Stimulated activated CD8-positive, alpha-beta memory T cell treated with anti-CD3 and anti-CD28 coated beads, Interleukin-15, amount 100 ng/mL, for 4 hours (primary cell): ENCODE measurements at places on chromosomes 1 and 21.

- no peak for DNase-seq
Observed at GRCh38 chr1:165674599-165674998, 23.8 kb downstream of the ALDH9A1 start.

DNA sequence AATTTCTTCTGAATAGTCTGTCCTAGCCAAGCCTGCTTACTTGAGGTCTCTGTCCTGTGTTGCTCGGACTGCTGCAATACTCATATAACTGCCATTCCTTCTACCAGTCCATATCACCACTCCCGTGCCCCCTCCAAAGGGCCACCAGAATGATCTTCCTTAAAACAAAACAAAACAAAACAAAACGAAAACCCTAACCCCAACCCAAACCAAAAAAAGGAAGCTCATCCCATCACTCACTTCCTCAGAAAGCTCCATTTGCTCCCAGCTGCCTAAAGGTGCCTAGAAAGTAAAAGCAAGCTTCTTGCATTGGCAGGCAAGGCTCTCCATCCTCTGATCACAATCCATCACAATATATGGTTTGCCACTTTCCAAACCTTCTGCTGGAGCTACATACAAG lies 20.3 kb downstream of the USP24 start:
- no peak for DNase-seq

GRCh38 chr1:161678500-161678899 lies 15.6 kb downstream of the FCGR2B start:
- DNase-seq: no peak

DNA sequence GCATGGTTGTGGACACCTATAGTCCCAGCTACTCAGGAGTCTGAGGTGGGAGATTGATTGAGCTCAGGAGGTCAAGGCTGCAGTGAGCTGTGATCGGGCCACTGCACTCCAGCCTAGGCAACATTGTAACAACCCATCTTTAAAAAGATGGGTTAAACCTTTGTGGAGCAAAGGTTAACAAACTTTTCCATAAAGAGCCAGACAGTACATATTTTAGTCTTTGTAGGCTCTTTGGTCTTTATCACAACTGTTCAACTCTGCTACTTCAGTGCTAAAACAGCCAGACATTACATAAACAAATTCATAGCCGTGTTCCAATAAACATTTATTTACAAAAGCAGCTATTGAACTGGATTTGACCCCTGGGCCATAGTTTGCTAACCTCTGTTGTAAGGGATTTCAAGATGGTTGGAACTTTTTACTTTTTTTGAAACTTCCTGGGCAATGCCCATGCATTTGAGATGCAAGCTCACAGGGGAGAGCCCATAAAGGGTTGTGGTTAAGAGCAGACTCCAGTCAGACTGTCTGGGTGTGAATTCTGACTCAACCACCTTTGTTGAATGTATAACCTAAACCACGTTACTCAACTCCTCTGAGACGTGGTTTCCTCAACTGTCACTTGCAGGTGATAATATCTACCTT lies 10.8 kb downstream of the INAVA start:
- peak; percentile 37 for DNase-seq

DNA sequence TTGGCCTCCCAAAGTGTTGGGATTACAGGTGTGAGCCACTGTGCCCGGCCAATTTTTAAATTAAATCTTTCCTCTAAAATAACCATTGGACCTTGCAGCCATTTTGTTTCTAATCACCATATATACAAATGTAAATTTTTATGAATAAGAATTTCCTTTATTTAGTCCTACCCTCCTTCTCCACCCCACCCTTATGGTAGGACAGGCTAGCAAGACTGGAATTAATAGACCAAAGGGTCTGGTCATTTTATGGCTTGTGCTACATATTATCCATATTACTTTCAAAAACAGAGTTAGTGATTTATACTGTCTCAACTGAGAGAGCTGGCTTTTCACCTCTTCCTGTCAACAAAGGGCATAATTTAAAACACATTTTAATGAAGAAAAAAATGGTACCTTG lies 26.5 kb downstream of the L1TD1 start:
- DNase-seq: no peak

GRCh38 chr1:26994787-26995517 lies 1.5 kb downstream of the TRNP1 start:
- DNase-seq: no peak

DNA sequence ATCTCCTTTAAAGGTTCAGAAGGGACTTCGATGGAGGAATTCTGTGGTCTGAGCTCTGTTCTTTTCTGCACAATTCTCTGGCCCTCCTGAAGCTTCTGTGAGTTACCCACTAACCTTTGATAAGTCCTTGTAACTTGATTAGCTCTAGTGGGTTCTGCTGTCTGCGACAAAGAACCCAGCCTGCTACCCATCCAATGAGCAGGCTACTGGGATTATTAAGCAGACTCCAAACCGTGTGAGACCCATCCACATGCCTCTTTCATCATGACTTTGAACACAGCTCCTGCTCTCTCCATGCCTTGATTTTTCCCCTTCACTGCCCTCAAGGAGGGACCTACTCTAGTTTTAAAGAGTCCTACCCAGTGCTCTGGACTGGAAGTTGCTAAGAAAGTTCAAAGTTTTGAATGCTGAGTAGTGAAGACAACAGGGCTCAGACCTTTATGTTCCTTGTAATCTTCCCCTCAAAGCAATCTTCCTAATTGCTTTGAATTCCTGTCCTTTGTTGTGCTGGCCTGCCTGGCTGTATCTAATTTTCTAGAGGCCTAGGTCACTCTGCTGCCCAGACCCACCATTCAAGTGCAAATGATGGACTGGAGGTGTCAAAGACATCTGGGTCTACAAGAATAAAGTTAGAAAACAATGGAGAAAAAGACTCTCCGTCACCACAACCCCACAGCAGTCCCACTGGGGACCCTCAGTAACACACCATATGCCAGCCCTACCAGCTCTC lies 146.9 kb downstream of the RHOU start:
- no peak for DNase-seq

DNA sequence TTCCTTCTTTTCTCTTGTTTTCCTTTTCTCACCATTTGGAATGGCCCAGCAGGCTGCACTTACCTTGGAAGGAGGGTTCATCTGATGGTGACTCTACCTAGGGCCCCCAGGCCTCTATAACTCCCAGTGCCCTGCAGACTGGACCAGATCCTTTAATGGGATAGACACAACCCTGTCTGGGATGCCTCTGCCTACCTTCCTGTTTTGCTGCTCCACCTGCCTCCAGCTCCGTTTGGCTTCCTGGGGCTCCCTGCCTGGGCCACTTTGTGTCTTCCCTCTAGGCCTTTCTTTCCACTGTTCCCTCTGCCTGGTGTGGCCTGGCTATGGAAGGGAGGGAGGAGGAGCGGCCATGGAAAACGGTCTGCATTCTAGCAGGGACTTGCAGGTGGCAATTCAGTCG lies 7.5 kb downstream of the PCSK9 start:
- DNase-seq: no peak

DNA sequence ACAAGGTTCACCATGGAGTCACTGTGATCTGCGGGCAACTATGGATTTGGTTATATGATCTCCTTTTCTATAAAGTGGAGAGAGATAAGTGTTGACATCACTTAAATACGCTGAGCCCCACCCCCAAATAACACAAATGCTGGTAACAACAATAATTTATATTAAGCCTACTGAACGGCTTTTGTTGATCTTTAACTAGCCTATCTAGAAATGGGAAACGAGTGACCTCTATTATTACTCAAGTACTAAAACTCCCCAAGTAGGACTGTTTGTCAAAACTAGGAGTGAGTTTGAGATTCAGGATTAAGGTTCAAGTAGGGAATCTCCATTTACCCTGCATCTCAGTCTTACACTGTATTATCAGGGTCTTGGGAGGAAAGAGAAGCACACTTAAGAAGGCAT lies 52.2 kb downstream of the MAP3K7CL start:
- no peak for DNase-seq

GRCh38 chr21:45836694-45837670 lies 144.6 kb upstream of the COL6A1 start:
- DNase-seq: no peak

DNA sequence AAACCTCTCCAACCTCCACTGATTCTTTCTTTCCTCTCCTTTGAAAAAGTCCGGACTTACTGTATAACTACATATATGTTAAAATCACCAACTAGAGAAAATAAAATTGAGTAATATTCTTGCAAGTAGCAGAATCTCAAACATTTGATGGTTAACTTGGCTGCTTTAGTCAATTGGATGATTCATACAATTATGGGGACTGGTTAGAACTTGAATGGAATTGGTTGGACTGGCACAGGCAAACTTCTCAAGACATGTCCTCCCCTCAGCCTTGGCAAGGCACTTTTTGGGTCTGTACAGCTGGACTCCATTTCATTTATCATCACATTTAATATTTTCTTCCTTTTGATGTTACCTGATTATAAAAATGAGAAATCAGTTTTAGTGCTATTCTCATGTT lies 6.5 kb downstream of the WLS start:
- no peak for DNase-seq

DNA sequence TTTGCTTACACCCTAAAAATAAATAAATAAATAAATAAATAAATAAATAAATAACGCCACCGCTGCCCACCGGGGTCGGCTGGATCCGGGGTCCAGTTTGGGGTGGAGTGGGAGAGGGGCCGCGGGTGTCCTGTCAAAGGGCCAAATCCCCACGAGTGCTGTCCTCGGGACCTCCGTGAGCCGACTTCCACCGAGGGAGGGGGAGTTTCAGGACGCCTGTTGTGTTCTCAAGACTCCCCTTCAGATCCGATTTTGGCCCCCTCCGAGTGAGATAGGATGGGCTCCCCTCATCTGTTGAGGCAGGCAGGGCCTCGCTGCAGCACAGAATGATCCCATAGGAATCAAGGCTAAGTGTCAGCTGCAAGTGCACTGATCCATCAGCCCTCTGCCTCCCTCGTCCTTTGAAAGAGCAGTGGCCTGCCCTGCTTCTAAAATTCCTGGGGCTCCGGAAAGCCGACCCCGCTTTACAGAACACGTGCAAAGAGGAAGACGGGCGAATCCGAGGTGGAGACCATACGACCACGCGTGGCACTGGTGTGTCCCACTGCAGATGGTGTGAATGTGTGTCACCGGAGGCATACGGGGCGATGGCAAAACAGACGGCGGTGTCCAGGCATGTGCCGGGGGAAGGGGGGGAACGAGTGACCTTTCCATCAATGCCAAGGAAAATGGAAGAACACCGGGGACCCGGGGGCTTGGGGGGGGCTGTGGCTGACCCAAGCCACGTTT lies 3880.5 kb downstream of the SRGAP2C start:
- DNase-seq: no peak

DNA sequence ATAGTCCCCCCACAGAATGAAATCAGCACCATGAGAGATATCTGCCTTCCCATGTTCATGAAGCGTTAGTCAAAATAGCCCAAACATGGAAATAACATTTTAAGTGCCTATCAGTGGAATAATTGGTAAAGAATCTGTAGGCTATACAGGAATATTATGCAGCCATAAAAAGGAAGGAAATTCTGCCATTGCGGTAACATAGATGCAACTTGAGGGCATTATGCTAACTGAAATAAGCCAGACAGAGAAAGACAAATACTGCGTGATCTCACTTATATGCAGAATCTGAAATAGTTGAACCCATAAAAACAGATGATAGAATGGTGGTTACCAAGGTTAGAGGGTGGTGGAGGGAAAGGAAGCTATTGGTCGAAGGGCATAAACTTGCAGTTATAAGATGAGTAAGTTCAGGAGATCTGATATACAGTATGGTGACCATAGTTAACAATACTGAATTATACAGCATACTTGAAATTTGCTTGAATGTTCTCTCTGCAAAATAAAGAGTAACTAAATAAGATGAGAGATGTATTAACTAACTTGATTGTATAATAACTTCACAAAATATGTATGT lies 699 bp upstream of the IL23R start:
- no peak for DNase-seq
